Renal pelvis (tissue), 12 donors: ENCODE measurements at places on chromosomes 5 and 9.

- DNase-seq: no peak
Measured at GRCh38 chr5:159244163-159244562, 18.9 kb upstream of the UBLCP1 start.

DNA sequence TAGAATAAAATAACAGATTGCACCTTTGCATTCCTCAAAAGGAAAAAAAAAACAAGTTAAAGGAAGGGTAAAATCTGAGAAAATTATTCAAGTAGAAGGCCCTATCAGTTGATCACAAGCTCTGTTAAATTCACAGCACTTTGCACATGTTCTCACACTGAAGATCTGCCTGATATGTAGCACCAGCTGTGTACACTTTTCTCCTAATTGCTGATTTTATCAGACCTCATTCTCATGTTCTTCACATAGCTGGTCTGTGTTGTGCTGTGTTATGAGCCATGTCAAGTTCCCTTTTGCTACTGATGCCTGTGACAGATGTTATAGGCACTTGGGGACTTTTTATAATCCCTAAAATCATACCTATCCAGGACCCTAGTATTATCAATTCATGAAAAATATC is 390.4 kb upstream of the PRR16 start:
- DNase-seq: no peak

DNA sequence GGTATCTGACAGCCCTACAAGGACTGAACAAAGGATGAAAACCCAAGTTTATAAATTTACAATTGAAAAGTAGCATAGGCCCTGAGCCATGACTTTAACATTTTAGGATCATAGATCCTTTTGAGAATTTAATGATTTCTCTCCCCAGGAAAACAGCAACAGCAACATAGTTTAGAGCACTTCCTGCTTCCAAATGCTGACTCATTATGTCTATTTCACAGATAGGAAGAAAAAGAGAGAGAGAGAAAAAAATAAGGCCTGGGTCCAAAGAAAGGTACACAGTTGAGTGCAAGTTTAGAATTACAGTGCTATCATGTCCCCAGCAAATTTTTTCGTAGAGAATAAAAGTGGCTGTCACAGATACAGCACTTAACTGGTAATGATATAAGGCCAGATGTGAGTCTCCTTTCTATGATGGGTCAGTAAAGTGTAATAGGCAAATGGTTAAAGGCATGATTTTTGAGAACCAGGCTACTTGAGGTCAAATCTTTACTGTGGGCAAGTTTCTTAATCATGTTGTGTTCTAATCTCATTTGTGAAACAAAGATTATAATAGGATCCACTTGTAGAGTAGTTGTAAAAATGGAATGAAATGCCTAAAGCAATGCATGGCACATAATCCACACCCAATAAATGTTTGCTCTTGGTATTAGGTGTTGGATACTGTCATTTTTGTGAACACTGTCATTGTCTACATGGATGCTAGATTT is 12.3 kb upstream of the PPP2R2B start:
- DNase-seq: no peak

DNA sequence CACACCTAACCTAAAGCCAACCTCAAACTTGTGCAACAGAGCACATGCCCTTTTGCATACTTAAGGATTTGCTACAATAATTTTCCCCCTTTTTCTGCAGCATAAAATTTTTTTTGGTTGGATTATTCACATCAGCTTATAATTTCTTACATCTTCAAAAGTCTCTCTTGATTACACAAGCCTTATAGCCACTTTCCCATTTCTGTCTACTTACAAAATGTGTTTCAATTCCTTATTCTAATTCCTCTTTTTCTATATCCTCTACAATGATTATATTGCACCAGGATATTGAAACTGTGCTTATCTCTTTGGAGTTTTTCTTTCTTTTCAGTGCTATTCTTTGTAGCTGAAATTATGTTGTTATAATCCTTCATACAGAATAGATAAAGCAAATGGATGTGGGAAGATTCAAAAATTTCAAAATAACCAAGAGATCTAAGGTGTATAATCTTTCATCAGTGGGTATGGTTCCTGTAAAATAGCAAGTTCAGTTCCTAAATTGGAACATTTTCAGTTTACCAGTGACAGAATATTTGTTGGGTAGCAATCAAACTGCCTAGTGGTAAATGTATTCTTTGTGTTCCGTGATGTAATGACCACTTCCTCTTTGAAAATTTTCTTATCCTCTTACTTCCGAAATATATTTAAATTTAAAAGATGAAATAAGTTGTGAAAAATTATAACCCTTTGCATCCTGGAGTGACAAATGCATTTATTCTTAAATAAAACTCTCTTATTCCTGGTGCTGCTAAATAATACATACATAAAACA is 386.8 kb upstream of the CHD1 start:
- DNase-seq: no peak

- DNase-seq: no peak
Measured at GRCh38 chr9:81162361-81162760, 527.0 kb downstream of the TLE1 start.

GRCh38 chr5:159903131-159903530 is 13.2 kb upstream of the ADRA1B start:
- no peak for DNase-seq

- no peak for DNase-seq
Measured at GRCh38 chr5:126070481-126070880, 352.7 kb upstream of the GRAMD2B start.

DNA sequence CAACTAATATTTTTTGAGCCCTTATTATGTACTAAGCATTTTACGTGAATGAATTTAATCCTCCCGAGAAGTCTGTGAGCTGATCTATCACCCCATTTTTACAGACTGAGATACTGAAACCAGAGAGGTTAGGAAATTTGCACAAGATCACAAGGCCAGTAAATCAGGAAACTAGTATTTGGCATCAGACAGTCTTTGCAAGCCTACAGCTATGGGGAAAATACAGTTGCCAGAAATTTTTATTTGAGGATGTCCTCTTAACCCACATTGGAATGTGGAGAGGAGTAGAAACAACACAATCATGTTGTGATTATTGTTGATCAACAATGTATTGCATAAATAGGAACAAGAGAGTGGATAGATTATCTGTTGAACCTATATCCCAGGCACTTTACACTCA is 2.3 kb upstream of the SLC46A2 start:
- DNase-seq: no peak

DNA sequence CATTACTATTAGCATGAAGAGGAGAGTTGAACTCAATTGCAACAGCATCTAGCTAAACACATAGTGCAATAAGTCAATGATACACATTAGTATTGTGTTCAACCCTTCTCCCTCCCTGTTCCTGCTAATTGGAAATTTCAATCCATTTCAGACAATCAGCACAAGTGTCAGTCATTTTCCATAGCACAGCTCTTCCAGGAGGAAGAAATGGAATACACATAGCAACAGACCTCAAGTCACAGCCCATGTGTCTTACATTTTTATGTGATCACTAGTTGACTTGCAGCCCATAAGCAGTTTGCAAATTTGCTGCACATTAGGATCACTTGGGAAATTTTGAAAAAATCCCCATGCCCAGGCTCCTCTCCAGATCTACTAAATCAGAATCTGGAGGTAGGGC is 636.9 kb downstream of the TLE4 start:
- no peak for DNase-seq

DNA sequence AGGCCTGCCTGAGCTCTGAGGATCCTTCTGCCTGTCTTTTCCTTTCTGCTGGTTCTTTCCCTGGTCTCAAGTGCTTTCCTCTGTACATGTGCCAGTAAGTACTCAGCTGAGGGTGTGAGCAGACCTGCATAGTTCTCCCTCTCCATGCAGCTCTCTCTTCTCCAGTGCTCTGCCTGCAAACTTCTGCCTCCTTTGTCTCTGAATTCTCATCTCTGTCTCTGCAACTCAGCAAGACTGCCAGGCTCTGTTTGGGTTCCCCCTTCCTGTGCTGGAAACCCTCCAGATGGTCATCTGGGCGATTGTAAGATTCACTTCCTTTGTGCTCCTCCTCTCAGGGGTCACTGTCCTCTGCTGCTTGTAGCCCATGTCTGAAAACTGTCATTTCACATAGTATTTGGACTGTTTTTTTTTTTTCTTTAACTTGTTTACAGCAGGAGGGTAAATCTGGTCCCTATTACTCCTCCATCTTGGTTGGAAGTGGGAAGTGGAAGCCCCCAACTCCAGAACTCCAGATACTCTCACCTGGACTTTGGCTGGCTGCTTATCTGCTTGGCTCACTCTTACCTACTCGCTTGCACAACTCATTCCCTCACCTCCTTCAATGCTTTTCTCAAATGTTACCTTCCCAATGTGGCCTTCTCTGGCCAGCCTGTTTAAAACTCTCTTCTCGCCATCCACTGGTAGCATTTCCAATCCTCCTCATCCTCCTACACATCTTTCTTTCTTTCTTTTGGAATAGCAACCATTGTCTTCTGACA is 175.3 kb upstream of the TBC1D2 start:
- DNase-seq: no peak

GRCh38 chr9:36748322-36748899 is 175.7 kb downstream of the MELK start:
- peak; percentile 80 for DNase-seq

GRCh38 chr9:132007371-132008025 is 72.2 kb downstream of the MED27 start:
- no peak for DNase-seq

GRCh38 chr9:137307255-137308056 is 5.4 kb upstream of the NRARP start:
- no peak for DNase-seq

DNA sequence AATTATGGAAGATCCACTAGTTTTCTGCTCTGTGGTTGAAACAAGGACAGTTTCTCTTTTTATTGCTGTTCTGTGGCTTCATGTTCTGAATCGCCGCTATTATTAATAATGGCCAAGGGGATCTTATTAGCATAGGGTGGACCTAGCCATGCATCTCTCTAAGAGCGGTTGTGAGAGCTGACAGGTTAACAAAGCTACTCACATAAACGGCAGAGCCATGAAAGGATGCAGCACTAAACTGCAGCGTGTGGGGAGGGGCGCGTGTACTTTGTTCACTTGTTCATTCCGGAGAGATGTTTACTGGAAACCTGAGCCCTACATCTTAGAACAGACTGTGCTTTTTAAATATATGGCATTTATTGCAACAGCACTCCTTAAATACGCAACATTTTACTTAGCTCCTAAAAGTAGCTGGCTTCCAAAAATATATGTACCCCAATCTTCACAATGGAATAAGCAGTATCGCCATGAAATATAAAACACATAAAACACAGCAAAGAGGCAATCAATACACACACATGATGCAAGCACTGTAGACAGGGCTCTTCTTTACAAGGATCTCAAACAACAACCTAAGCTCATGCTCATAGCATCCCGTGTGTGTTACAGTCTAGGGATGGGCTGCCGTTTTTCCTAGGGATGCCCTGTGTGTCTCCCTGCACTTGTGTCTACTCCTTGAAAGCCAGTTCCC is 424.6 kb downstream of the MED10 start:
- no peak for DNase-seq

DNA sequence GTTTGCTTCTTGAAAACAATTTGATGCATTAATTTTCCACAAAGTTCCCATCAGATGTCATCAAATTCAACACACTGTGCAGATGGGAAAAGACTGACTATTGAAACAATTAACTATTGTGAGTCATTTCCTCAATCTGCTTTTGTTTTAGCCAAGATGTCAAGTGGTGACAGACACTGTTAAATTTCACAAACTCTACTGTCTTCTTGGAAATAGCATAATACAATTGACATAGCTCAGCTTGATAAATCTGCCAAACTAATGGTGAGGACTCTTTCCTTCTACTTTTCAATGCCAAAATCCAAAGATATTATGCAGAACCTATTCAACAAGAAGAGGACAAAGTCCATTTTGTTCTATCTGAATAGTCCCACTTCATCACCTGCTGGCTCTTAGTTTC is 242.3 kb downstream of the CAAP1 start:
- no peak for DNase-seq

DNA sequence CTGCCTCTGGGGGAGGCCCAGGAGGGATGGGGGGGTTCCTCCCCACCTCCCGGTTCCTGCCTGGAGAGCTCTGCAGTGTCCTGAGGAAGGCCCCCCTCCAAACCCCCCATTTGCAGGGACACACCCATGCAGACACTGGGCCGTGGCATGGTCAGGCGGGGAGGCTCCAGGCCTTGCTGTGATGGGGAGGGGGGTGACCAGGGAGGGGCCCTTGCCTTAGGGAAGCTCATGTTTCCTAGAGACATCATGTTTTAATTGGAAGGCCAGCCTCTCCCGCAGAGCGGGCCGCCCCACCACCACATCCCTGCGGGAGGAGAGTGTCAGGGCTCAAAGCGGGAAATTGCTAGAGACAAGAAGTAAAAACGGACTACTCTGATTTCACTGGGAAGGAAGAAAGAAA is 12.0 kb downstream of the PRRX2 start:
- no peak for DNase-seq

- DNase-seq: no peak
Measured at GRCh38 chr9:105673850-105674387, 11.7 kb downstream of the TAL2 start.

DNA sequence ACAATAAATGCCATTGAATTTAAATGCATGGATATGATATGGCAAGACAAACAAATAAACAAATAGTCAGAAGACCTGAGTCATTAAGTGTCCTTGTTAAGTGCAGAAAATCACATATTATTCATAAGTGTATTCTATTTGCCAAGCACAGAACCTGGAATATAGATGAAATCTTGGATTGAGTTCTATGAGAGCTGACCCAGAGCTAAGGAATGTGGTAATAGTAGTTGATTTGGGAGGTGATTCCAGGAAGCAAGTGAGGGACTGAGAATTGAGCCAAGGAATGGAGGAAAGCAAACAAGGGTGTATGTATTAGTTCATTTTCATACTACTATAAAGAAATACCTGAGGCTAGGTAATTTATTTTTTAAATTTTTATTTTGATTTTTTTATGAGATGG is 208.9 kb downstream of the TRIM32 start:
- DNase-seq: no peak

DNA sequence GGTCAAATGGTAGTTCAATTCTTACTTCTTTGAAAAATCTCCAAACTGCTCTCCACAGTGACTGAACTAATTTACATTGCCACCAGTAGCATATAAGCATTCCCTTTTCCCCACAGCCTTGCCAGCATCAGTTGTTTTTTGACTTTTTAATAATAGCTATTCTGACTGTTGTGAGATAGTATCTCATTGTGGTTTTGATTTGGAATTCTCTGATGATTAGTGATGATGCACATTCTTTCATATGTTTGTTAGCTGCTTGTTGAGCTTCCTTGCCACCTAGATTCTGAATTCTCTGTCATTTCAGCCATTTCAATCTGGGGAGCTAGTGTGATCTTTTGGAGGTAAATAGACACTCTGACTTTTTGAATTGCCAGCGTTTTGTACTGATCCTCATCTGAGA is 24.0 kb downstream of the CDK20 start:
- DNase-seq: no peak

GRCh38 chr9:108857572-108857971 is 1.8 kb upstream of the ACTL7B start:
- no peak for DNase-seq

GRCh38 chr9:106449336-106449927 is 413.5 kb upstream of the ZNF462 start:
- peak; percentile 28 for DNase-seq

GRCh38 chr5:138942861-138943260 is 67.7 kb upstream of the LRRTM2 start:
- no peak for DNase-seq
